ENCODE measurements at places on chromosomes 2 and 18.

- peak; percentile 42 for DNase-seq
These were observed 882 bp downstream of the ZBTB14 start for GRCh38 chr18:5294457-5295230.

DNA sequence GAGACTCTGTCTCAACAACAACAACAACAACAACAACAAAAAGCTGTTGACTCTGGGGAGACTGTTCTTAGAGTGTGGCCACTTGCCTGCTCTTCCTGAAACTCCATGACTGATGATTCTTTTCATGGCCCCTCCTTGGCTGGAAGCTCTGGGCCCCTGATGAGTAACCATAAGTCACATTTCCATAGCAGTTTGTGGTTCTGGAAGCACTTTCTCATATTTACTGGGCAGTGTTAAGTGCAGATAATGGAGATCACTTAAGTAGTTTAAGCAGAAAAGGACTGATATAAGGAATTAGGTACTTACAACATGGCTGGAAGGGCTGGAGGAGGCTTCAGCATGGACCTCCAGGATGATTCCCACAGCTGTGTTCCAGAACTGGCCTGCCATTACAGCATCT is 147.3 kb upstream of the DLX2 start:
- no peak for DNase-seq

- DNase-seq = no peak
These were observed 14.2 kb upstream of the MSL3B start for GRCh38 chr2:233882353-233882752.

- no peak for DNase-seq
These were observed 7.8 kb downstream of the RAB11FIP5 start for GRCh38 chr2:73104933-73105332.

DNA sequence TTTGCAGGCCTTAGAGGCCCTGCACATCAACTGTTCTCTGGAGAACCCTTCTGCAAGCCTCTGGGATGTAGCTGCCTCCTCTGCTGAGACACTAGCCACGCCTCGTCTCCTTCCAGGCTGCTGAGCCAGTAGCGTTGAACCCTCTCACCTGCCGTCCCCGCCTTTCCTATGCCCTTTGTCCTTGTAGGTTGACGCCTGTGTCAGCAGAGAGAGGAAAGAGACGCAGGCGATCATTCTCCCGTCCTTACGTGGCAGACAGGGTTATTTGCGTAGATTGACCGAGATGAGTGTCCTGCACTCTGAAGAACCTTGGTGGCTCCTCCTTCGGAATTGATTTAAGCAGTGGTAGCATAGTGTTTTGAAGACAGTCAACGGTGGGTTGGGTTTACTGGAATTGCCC is 27.8 kb downstream of the ID2 start:
- DNase-seq = no peak

- DNase-seq = no peak
These were observed 23.3 kb upstream of the MTA3 start for GRCh38 chr2:42545023-42545721.

DNA sequence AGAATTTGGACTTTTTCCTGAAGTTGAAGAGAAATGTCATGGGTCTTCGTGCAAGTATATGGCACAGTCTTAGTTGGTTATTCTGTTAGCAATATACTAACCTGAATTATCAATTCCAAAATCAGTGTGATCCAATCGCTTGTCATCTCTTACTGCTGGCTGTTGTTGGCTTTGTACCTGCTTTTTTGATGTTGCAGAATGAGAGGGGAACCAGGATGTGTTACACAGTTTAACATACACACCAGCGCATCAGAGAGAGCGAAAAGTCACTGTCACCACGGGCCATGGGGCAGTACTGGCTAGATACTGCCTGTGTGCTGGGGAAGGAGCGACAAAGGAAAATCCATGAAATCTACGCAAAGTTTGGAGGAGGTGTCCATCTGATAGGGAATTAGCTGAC is 59.3 kb upstream of the SPP2 start:
- no peak for DNase-seq

GRCh38 chr2:186523791-186524190 is 37.7 kb downstream of the ZC3H15 start:
- DNase-seq = no peak

DNA sequence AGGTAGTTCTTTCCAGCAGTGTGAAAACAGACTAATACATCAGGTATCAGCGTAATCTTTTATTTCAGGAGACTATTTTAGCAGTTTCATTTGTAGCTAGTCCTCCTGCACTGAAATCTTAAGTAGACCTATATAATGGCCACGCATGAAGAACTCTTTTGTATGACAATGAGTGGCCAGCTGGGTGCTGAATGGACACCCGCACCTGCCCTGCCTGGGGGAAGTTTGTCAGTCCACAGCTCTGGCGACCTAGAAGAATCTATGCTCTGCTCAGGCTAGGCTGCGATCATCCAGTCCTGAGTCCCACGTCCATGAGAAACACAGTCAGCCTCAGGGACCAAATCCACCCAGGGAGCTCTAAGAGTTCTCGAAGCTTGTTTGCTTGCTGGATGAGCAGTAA is 709.2 kb upstream of the ID2 start:
- no peak for DNase-seq

GRCh38 chr2:101571951-101572350 is 97.0 kb upstream of the RFX8 start:
- DNase-seq = no peak

- no peak for DNase-seq
These were observed 62.3 kb upstream of the NCK2 start for GRCh38 chr2:105682401-105682800.

GRCh38 chr18:34773378-34773777 is 63.3 kb downstream of the DTNA start:
- no peak for DNase-seq

DNA sequence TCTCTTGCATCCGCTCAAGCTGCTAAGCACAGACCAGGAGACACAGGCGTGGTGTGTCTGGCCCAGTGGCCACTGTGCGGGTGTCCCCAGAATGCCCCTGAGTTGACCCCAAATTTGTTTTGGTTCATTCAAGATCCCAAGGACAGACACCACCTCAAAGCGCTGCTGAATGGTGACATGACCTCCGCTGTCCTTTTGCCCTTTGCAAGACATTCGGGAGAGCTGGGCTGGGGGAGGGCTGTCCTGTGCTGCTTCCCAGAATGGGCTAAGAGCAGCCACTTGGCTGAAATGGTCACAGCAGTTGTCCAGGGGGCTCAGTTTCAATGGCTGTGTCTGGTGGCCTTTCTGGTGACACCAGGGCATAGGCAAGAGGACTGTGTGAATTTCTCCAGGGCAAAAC is 84.1 kb downstream of the SMIM21 start:
- no peak for DNase-seq

GRCh38 chr2:19355416-19355821 is 3.0 kb downstream of the OSR1 start:
- DNase-seq = no peak
